ENCODE measurements at places on chromosomes 12 and 14. TPM values are rescaled to one million over a fixed set of nuclear protein-coding genes. Genes with fewer than 3 reads are reported as not detected.

Gene CACNA2D4
- total RNA-seq = 0.43 TPM

Gene USP44
- 1.7 TPM for total RNA-seq

Gene ACOT4
- total RNA-seq = 0.66 TPM

Gene NTN4
- 68.2 TPM for total RNA-seq

Gene MTERF2
- total RNA-seq = 7.3 TPM

Gene FGF23
- total RNA-seq = not detected

Gene CYP27B1
- 0.80 TPM for total RNA-seq

Gene KTN1
- 238 TPM for total RNA-seq

Gene OR11H6
- not detected for total RNA-seq

Gene DIO3
- total RNA-seq = not detected

Gene TMEM63C
- not detected for total RNA-seq

Gene CCDC184
- 0.36 TPM for total RNA-seq

Gene OTX2
- total RNA-seq = not detected

Gene CABP1
- not detected for total RNA-seq

Gene CACNA1C
- not detected for total RNA-seq

Gene KRT85
- not detected for total RNA-seq

Gene EPYC
- not detected for total RNA-seq

Gene SPIC
- not detected for total RNA-seq

Gene MYF6
- total RNA-seq = not detected

Gene ARHGAP9
- 0.13 TPM for total RNA-seq

Gene TAC3
- 0.14 TPM for total RNA-seq

Gene ESRRB
- under 0.01 TPM for total RNA-seq

Gene NOP9
- 34.1 TPM for total RNA-seq

Gene KRT77
- total RNA-seq = not detected

Gene PPTC7
- 27.0 TPM for total RNA-seq

Gene CLEC9A
- not detected for total RNA-seq

Measured in thoracic aorta endothelial cell (primary cell).